ENCODE measurements at places on chromosomes 3 and 15.

GRCh38 chr3:124928333-124929202, 6.0 kb downstream of the MUC13 start:
- no peak for DNase-seq

- DNase-seq, result no peak
Measured at GRCh38 chr3:12273045-12273695, 15.7 kb upstream of the PPARG start.

GRCh38 chr15:68808091-68808490, 12.6 kb downstream of the ANP32A start:
- no peak for DNase-seq

DNA sequence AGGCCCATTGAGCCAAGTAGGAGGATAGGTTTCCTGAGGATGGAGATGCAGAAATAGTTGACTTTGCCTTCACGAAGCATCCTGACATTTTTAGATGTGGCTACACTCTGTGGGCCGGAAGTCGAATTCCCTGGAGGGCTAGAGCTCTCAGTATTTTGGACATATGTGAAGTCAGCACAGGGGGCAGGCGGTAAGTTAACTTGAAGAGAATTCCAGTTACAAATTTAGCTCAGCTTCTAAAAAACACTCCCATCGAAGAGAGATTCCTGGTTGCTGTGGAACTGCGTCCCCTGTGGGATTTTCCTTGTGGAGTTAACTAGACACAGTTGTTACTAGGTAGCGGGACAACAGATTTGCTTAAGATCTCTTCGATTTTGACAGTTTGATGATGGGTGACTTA, 161.9 kb upstream of the RGMA start:
- DNase-seq, result no peak

- no peak for DNase-seq
Measured at GRCh38 chr3:38471260-38471857, 17.7 kb downstream of the ACVR2B start.

DNA sequence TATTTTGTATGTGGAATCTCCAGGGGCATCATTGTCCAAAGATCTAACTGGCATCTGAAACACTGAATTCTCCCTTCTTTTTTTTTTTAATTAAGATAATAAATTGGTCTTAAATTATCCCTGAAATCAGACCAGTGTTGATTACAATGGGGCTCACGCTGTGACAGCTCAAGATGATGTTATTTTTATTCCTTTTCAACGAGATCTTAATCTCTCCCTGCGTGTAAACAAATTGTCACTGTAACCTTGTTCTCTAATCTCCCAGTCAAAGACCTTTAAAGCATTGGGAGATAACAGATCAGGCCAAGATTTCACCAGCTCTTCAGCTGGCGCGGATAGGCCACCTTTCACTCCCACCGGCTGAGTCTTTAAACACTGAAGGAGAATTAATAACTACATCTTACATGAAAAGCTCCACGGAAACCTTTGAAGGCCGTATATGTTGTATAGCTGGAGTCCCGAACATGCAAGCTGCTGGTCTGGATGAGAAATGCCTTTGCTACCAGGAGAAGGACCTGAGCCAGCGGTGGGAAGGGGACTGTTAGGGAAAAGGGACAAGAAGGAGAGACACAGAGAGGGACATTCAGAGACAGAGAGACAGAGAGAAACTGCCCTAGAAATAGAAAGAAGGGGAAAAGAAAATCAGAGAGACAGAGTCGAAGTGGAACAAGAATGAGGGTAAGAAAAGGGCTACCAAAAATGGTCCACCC, 418.8 kb upstream of the NR2F2 start:
- DNase-seq, result no peak

DNA sequence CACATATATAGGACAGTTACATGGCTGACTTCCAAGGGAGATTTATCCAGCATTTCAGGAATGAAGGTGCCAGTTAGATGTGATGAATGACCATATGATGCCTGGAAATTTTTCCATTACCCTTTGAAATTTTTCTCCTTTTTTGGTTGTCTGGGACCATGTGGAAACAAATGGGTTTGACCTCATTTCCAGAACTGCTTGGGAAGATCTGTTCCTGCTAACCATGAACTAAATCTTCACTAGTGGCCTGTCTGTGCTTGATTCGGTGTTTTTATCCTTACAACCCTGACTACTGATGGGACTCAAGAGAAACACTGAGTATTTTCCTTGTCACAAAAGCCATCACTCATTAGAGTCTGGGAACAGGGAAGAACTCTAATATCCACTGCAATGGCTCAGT, 409.4 kb downstream of the PDCD6IP start:
- no peak for DNase-seq

DNA sequence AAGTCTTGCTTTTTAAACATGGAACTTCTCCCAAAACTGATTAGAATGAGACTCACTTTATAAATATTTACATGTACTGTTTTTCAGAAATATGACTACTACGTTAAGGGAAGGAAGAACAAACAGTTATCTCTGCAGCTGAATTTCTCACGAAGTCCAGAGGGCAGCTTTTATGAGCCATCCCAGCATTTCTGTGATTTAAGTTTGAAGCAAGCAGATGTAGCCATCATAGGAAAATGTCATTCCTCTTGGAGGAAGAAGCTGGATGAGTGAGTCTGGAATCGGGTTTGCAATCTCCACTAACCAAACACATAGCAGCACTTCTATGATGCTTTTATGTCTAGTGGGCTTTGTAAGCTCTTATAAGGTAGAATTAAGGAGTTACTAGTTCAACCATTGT, 53.7 kb downstream of the SCN11A start:
- no peak for DNase-seq

- DNase-seq, result no peak
Measured at GRCh38 chr15:56490461-56490860, 25.5 kb upstream of the MNS1 start.

- DNase-seq, result no peak
Measured at GRCh38 chr3:150597646-150598045, 5.5 kb upstream of the SELENOT start.

DNA sequence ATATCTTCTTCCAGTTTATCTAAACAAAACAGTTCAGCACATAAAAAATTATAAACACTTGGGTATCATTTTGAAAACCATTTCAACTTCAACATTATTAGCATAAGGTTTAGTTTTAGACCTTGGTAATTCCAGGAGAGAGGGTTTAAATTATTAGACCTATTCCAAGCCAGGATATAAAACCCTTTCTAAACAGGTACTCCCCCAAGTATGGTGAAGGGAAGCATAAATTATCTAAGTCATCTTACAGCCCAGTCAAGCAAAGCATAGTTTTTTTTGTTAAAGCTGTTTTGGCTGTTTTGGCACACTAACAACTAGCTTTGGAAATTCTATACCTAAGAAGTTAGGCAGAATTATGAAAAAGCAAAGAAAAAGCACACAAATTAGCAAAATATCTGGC, 87.3 kb downstream of the FBN1 start:
- DNase-seq, result no peak

DNA sequence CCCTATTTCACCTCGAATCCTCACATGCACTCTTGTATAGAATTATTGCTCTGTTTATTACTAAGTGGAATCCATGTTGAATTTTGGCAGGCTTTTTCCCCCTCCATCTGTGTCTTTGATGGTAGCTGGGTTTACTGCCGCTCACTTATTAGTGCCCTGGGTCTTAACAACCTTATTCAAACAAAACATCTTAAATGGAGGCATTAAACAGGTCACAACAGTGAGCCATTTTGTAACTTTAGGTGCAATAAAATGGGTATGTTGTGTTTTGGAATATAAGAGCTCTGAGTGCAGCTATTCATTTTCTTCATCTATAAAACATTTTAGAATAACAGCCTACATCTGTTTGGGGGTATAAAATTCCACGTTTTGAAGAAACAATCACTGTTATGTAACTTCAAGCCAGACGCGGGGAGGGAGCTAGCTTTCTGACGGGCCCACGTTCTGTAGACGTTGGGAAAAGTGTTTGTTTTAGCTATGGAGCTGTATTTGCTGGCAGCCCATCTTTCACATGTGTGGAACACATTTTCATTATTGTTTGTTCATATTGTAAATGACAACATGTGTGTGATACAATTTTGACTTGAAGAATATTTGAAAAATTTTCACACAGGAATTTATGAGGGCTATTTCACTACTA, 122.0 kb downstream of the SLC25A26 start:
- no peak for DNase-seq

DNA sequence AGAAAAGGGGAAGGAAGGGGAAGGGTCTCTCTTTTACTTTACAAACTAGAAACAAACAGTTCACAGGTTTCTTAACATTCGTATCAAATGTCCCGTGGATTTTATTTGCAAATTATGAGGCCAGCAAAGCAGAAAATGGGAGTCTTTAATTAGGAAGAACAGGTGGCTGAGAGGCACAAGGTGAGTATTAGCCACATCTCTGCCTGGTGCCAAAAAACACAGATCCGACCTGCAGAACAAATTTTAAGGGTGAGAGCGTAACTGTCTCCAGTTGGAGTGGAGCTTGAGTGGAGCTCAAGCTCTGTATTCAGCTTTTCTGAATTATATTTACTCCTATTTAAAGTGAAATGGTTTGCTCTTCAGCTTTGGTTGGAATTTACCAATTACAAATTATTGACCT, 1004.9 kb downstream of the FHIT start:
- no peak for DNase-seq

DNA sequence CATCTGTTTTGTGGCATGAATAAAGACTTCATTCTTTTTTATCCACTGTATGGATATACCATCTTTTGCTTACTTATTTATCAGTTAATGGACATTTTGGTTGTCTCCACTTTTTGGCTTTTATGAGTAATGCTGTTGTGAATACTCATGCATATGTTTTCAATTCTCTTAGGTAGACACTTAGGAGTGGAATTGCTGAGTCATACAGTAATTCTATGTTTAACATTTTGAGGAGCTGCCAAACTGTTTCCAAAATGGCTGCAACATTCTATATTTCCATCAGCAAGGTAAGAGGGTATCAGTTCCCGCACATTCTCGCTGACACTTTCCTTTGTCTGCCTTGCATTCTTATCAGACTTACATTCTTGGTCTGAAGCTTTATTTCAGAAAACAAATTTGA, 191.1 kb downstream of the WNT5A start:
- no peak for DNase-seq

DNA sequence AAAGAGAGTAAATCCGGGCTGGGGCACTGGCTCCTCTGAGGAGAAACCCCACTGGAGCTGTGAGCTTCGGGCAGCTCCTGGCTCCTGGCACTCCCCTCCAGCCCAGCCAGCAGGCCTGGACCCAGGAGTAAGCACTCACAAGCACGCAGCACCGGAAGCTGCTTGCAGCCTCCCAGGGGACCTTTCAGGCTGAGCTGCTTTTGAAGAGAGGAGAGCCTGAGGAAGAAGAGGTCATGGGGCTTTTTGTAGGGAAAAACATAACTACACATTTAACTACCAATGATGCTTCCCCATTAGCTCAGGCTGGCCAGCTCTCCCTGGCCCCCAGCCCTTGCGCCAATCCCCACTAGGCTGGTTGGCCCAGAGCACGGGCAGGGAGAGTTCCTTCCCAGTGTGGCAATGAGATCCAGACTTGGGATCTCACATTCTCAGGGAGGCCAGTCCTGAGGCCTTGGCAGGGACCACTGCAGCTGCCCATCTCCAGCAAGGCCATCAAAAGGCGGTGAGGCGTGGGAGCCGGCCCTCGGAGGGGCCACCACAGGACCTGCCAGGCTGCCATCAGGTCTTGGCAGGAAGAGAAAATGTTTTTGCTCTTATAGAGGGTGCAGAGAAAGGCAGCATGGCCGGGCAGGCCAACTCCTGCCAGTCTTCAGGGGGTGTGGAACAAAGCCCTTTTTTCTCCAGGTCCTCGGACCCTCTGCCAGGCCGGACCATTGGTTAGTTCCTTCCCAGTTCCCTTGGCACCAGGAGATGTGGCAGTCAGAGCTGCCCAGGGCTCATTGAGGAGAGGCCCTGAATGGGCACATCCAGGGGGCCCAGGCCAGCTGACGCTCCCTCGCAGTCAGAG, 41.5 kb upstream of the MFGE8 start:
- no peak for DNase-seq

GRCh38 chr3:72163809-72164634, 379.1 kb upstream of the PROK2 start:
- no peak for DNase-seq

GRCh38 chr3:178969004-178969700, 102.5 kb downstream of the ZMAT3 start:
- no peak for DNase-seq

DNA sequence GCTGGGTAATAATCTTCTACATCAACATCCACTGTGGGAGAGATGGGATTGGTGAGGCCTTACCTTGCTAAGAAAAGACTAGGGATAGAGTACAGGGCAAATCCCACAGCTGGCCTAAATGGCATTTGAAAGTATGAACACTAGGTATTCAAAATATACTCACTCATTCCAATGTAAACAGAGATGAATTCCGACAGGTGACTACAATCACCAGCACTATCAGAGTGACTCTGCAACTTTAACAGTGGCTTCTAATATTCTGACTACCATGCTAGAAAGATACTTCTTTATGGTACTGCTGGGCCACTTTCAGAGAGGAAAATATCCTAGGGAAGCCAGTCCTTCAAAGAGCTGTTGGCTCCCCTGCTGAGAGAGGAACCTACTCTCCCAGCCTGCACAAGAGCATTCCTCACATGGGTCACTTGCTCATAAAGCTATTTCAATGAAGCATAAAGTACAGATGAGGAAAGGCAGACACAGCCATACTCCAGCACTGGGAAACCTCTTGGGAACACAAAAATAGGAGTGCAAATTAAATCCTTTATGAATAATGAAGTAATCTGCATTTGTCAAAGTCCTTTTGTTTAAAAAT, 21.5 kb upstream of the MAN2C1 start:
- no peak for DNase-seq

GRCh38 chr15:95760508-95760907, 570.0 kb upstream of the NR2F2 start:
- no peak for DNase-seq

DNA sequence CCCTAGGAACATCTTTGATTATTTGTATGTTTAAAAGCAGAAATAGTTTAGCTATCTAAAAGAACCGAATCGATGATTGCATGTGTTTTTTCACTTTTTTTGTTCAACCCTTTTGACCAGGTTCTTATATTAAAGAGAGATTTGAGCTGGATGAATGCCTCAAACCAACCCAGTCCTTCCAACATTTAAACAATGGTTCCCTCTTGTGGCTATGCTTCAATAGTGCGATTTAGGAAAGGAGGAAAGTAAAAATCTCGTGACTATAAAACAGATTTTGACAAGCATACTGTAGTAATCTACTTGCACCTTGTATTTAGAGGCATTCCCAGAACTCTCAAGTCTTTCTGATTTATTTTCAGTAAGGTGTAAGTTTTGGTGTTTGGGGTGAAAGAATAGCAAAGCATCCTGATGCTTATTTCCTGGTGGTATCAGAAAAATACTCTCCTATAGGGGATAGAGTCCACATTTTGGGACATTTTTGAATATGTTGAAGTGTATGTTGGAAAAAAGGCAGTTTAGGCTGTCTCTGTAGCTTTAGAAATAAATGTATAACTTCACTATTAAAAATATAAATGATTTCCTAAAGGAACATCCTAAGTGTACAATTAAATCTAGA, 159.6 kb upstream of the KCNH8 start:
- DNase-seq, result no peak
